Posterior cingulate gyrus (tissue), 11 donors: ENCODE measurements at places on chromosomes 3 and 15.

DNA sequence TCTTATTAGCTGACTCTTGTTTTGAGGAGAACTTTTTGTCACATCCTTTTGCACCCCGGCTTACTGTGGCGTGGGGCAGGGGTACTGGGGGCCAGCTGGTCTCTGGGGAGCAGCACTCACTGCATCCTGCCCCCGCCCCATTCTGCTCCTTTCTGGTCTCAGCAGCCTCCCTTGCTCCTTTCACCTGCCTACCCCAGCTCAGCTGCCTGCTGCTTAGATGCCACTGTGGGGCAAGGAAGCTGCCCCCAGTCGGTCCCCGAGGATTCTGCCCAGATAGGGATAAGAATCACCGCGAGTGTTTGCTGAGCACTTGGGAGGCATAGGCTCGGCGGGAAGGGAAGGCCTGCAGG lies 32.0 kb downstream of the APBA2 start:
- DNase-seq: no peak

DNA sequence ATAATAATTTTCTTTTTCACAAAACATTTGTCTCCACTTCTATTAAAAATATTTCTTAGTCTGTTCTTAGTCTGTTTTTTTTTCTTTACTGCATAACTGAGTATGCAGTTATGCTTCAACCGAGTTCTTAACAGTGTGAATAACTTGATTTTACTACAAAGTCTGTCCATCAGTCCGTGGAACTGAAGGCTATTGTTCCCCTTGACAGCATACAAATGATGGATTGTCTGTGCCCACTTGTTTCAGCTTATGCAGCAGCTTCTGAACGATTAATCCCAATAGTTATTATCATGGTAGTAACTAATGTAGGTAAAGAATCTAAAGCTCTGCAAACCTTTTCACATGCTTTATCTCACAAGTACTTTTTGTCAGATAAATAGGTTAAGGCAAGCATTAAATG lies 150.7 kb downstream of the SSR3 start:
- DNase-seq: no peak

DNA sequence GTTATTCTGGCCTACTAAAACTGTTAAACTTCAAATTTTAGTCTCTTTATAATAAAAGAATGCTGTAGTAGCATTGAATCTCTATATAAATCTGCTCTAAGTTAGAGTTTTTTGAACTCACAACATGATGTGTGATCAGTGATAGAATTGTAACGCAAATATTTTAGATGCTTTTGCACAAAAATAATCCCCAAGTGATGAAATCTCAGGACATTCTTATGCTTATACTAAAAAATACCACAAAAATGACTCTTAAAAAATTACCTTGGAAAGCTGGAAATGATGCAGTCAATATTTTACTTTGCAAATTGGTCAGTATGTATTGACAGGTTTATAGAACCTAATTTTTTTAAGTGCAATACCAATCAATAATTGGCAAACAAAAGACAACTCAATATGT lies 375.3 kb downstream of the TBC1D5 start:
- DNase-seq: no peak

DNA sequence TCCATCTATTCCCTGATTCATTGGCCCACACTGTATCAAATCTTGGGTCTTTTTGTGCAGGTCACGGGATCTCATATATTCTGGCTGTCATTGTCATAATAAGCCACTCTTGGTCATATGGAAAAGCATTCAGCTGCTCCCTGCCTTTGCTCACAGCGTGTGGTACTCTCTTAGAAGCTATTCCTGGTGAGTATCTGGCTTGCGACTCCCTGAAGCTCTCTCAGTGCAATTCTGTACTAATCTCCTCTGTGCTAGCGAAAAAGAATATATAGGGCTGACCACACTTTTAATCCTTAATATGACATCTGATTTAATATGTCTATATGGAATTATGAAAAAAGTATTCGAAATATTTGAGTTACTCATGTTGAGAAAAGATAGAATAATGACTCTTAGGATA lies 440.8 kb upstream of the GBE1 start:
- DNase-seq: no peak

DNA sequence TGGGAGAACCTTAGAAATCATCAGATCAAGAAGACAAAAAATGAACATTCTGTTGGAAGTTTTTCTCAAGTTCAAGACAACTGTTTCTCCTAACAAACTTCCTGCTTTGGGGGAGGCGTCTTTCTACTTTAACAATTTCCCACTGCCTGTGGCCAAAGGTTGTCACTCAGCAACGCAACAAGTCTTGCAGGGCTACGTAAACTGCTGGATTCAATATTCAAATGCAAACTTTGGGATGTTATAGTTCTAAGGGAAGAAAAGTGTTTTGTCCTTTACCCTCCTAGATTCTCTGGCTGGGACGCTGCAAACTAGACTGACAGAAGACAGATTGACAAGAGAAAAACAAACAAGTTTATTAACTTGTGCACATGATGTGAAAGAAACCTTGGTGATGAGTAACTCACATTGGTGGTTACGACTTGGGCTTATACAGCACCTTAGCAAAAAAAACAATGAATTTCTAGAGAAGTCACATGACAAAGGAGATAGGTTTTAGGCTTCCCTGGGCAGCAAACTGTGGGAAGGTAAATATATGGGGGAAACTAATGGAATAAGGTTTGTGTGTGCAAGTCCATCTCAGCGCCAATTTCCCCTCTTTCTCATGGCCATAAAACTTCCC lies 34.0 kb upstream of the ARPIN start:
- no peak for DNase-seq

DNA sequence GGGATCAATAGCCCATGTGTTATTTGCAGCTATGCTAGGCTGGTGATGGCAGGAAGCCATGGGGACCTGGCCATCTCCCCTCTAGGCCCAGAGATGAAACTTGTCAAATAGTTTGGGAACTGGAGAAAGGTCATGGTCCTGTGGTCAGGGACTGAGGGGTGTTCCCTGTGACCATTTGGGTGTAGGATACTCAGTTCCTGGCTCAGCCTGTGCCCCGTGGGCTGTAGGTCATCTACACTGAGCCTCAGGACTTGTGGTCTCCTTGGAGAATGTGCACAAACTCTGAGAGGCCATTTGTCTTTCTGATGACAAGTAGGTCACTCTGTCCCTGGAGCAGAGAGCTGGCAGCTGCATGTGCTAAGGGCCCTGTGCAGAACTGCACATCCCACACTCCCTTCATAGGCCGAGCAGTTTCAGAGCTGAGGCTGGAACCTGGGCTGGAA lies 17.5 kb downstream of the GASK1A start:
- peak; percentile 71 for DNase-seq

DNA sequence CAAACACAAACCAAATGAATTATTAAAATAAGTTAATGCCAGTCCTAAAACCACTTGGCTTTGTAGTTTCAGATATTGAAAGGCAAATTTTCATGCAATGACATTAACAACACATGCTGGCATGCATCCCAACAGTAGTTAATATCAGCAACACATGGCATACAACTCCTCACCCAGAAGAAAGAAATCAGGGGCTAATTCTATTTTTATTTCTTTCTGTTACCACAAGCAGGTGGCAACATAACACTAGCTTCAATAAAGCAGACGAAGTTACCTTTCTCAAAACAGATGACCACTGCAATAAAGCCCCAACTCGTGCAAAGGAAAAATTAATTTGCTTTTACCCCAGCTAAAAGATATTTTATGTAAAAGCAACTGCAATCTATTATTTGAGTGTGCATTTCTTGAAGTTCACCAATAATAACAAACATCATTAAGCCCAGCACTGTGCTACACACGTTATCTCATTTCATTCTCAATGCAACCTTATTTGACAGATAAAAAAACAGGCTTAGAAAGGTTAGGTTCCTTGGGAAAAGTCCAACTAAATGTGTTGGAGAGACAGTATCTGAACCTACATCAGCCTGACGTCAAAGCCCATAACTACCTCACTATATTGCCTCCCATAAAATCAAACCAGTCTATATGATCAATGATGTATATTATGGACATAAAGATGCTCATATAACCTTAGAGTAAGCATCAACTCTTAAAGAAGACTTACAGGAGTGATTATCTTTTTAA lies 2.8 kb downstream of the TOP2B start:
- DNase-seq: no peak
